ENCODE measurements at places on chromosomes 3 and 15. TPM values are rescaled to one million over a fixed set of nuclear protein-coding genes. Genes with fewer than 3 reads are reported as not detected.
A peak's percentile ranks its signal among the peaks of the same experiment; 100 is the strongest.

GRCh38 chr3:69986419-69986818 is 13.1 kb upstream of the SAMMSON start:
- peak; percentile 34 for DNase-seq

GRCh38 chr15:78620021-78620526 is 722 bp downstream of the CHRNA3 start:
- no peak for DNase-seq

DNA sequence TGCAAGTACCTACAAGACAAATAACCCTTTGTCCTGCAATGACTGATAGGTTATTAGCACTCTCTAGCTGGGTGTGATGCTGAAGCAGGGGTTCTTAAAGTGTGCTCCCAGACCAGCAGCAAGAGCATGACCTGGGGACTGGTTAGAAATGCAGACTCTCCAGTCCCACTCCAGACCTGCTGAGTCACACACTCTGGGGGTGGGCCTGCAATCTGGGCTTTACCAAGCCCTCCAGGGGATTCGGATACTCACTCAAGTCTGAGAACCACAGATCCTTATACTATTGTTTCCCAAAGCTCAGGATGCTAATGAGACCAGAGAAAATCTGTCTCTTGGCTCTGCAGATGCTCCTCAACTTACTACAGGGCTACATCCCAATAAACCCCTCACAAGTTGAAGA is 142.1 kb upstream of the RAD18 start:
- no peak for DNase-seq

DNA sequence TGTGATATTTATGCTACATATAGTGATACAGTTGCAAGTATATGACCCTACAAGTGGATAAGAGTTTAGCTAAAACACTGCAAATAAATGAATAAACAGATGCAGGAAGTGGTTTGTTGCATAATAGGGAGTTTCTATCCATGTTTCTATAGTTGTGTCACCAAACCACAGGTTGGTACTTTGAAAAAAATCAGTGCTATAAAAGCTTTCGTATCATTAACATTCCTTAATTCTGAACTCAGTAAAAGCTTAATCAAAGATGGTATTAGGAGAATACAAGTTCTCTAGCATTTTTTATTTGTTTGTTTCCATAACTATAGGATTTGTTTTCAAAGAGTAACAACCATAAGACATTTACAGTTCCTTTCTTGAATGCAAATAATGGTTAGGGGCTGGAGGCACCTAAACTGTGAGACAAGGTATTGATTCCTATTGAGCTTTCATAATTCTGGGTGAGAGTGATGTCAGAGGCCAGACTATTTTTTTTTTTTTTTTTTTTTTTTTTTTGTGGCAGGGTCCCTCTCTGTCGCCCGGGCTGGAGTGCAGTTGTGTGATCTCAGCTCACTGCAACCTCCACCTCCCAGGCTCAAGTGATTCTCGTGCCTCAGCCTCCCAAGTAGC is 29.6 kb downstream of the CPOX start:
- DNase-seq: no peak

DNA sequence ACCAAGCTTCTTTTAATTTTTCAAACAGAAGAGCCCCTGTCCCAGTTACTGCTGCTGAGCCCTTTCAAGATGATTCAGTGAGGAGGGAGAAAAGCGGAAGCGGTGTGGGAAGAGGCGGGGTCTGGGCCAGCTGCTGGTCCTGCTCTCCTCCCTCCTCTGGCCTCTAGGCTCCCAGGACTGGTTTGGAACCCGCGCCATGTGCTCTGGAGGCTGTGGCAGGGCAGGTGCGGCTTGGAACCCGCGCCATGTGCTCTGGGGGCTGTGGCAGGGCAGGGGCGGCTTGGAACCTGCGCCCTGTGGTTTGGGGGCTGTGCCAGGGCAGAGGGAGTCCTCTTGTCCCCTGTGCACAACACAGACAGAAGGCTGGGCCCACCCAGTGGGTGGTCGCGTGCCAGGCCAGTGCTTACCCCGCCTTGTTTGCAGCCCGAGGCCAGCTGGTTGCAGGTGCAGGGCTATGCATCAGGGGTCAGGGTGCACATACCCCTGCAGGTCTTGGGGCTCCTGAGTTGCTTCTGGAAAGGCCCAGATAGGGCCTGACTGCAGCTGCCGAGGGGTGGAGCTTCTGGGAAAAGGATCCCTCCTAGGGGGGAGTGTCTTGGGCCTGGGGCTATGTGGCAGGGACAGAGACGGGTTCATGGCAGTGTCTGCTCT is 12.2 kb downstream of the ALG1L2 start:
- DNase-seq: no peak

DNA sequence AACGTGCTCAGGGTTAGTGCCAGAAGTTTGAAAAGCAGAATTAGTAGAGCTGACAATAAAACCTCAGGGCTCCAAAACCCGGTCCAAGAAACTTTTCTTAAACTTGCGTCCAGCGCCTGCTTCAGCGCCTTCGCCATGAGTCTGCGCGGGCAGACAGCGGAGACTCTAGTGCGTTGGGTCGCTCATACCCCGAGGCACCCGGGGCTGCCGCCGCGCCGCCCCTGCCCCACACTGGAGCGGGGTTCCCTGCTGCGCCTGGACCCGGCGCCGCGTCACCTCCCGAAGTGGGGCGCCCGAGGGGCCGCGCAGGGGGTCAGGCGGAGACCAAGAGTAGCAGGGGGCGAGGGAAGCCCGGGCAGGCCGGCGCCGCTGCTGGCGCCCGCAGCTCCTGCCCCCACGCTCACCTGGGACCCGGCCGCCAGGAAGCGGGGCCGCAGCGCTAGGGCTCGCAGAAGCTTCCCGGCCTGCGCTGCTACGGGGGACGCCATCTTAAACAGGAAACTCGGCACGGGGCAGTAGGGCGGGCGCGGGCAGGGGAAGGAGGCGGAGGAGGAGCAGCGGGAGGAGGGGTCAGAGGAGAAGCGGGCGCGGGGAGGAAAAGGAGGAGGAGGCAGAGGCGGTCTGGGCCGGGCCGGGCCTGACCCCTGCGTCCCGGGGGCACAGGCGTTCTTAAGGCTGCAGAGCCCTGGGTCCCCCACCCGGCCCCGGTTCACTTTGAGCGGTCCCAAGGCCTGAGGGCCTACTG is at the start of gene SUCLG2:
Gene SUCLG2, minus strand, starts transcription at position 514 of the 745 bp plus-strand sequence. Its CDS starts 26 bp downstream, at position 488.
- peak; percentile 94 for DNase-seq

DNA sequence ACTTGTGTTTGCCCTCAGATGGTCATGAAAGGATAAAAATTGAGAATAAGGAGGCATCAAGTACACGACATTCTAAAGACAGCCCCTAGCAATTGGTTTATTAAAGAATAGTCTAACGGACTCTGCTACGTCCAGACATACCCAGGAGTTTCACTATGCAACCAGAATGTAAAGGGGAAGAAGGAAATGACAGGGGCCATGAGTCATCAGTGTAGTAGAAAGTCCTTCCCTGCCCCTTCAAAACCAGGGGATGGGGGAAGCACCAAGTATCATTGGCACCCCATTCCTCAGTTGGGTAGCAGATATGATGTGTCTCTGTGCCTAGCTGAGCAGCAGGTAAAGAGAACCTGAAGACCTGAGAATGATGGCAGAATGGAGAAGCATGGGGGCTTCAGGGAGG is 367.4 kb downstream of the IL20RB start:
- DNase-seq: no peak

- DNase-seq: peak; percentile 51
These were observed 410 bp downstream of the LRRC49 start for GRCh38 chr15:70892912-70893560.

- no peak for DNase-seq
These were observed 8.2 kb upstream of the TMEM62 start for GRCh38 chr15:43125100-43125661.

GRCh38 chr3:18211116-18211515 is 214.0 kb downstream of the SATB1 start:
- no peak for DNase-seq

GRCh38 chr3:167110901-167111300 is 269.2 kb downstream of the ZBBX start:
- no peak for DNase-seq

- DNase-seq: peak; percentile 15
These were observed 12.8 kb downstream of the LXN start for GRCh38 chr3:158659454-158660237.

- DNase-seq: no peak
These were observed 39.3 kb downstream of the NMNAT3 start for GRCh38 chr3:139638518-139638917.

DNA sequence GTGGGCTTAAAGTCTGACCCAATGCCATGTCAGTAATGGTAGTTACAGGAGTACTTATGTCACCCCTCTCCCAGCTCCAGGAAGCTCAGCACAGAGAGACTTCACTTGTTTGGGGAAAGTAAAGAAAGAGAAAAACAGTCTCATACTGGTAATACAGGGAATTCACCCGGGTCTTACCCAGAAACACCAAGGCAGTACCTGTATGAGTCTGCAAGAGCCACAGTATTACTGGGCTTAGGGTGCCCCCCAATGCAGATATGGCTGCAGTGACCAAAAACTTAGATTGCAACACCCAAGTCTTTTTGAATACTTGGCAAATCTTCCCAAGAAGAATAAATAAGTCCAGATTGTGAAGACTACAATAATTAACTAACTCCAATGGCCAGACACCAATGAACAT is 622.1 kb downstream of the IGSF11 start:
- DNase-seq: no peak

DNA sequence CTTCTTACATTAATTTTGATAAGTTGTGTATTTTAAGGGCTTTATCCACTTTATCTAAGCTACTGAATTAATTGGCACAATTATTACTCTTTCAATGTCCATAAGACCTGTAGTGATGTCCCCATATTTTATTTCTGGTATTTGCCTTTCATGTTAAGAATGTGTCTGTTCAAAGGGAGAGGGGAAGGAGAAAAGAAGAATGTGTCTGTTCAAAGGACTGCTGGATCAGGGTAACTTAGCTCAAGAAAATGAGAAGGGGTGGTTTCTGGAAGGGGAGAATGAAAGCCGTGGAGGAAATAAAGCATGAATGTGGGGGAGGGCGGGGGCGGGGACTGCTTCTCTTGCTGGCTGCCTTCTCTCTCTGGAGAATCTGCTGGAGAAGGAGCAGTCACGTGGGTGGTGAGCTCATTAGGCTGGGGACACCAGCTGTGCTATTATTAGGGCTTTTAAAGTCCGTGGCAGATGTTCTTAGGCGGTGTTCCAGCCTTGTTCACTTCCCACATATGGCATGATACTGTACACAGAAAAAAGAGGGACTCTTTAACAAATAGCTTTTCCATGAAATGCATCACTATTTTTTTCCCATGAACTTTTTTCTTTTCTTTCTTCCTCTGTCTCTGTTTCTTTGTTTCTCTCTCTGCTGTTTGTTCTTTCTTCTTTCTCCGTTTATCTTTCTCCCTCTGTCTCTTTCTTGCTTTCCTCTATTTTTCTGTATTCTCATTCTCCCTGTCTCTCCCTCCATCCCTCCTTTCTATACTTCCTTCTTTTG is 63.7 kb upstream of the ULK4 start:
- peak; percentile 92 for DNase-seq

- no peak for DNase-seq
These were observed 104.1 kb downstream of the LIPC start for GRCh38 chr15:58535894-58536293.

GRCh38 chr15:65630760-65631159 is 9.0 kb downstream of the SLC24A1 start:
- no peak for DNase-seq

- DNase-seq: no peak
These were observed 7.9 kb upstream of the EOMES start for GRCh38 chr3:27729748-27730611.

- no peak for DNase-seq
These were observed 549.8 kb downstream of the NSUN3 start for GRCh38 chr3:94612631-94613030.

Gene LRRC2
- total RNA-seq: 32.6 TPM

Gene KNG1
- total RNA-seq: not detected

Gene CASR
- total RNA-seq: under 0.01 TPM

Gene ATP13A5
- total RNA-seq: 3.5 TPM

Gene CA12
- total RNA-seq: 0.33 TPM

Gene AMIGO3
- total RNA-seq: 0.40 TPM

Gene ELL3
- total RNA-seq: 5.7 TPM

Gene ASB7
- total RNA-seq: 21.0 TPM

Gene CCNB2
- total RNA-seq: 1.1 TPM

Gene OXNAD1
- total RNA-seq: 31.9 TPM

Gene KCNAB1
- total RNA-seq: 25.6 TPM

Gene RTP3
- not detected for total RNA-seq

Gene EID1
- 304 TPM for total RNA-seq

Gene CERS3
- 2.0 TPM for total RNA-seq

Gene NANOGP8
- 3.2 TPM for total RNA-seq

Gene EEF1AKMT4
- total RNA-seq: 17.1 TPM
